ENCODE measurements at places on chromosomes 5 and 9.
A peak's percentile ranks its signal among the peaks of the same experiment; 100 is the strongest.

GRCh38 chr9:37381094-37381741, 41.3 kb upstream of the GRHPR start:
- no peak for DNase-seq

GRCh38 chr9:101403516-101404285, 5.0 kb downstream of the ZNF189 start:
- no peak for DNase-seq

DNA sequence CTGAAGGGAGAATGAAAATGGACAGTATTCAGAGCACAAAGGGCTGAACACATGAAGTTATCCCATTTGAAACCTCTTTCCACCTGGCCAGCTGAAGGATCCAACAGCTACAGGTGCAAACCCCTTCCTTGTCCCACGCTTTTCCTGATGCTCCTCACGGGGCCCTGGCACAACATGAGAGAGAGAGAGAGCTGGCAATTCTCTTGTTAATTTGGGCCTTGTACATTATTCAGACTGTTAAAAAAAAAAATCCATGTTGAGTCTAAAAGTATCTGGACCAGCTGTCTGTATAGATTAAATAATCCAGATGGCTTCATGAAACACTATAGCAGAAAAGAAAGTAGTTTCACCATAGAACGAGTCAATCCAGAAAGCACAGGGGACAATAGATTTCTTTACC, 74.1 kb downstream of the HMHB1 start:
- DNase-seq, result no peak

DNA sequence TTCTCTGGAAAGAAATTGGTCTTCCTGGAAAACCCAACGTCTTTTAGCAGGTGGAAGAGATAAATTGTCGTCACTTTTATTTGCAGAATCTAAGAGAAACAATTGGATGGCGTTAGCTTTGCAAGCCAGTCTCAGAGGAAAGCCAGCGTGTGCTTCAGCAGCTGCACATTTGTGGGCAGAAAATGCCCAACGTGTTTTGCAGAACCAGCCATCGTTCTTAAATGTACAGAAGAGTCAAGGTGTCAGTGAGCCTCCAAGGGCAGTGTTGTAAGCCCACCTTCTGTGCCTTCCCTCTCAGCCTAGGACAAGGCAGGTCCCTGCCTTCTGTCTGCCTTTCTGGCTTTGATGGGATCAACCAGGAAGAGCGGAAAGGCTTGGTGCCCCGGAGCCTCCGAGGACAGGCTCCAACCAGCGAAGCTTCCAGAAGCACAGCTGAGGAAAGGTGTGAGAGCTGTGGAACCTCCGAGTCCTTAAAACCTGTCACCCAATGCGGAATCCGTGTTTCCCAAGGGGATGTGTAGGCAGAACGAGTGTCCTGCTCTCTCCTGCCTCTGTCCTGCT, 116.0 kb upstream of the IRX2 start:
- DNase-seq, result no peak

DNA sequence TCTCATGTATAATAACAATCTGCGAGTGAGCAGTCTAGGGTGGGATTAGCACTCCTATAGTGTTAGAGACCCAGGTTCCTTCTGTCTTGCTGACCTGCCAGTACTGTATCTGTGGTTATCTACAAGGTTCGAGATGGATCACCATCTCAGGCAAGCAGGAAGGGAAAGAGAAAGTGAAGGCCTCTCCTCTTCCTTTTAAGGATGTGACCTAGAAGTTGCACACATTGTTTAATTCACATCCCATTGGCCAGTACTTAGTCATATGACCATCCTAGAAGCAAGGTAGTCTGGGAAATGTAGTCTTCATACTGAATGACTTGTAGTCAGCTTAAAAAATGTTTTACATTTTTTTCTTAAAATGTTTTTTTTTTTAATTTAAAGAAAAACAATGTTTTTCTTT, 168.6 kb downstream of the CARTPT start:
- DNase-seq, result peak; percentile 64

DNA sequence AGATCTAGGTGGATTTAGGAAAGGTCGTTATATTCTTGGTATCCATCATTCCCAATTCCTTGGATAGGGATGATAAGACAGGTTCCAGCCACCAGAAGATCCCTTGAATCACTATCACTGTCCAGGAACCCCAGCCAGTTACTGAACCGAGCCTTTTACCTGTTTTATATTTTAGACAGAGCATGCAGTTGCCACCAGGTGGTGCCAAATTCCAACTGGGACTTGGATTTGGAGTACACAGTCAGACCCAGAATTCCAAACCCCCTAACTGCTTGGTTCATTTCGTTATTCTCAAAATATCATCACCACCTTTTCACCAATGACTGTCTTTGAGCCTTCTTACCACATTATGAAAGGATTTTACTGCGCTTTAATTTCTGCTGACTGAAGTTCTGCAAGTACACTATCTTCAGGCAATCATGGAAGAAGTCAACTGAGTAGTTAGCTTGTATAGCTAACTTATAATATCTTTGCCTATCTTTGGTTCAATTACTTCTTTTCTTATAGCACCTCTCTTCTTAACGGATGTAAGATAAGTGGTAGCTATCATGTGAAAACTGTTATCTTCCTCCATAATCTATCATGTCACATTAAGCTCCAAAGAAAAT, 191.8 kb downstream of the PRR16 start:
- DNase-seq, result no peak

- DNase-seq, result no peak
Observed at GRCh38 chr5:100799166-100799565, 103.9 kb downstream of the ST8SIA4 start.

DNA sequence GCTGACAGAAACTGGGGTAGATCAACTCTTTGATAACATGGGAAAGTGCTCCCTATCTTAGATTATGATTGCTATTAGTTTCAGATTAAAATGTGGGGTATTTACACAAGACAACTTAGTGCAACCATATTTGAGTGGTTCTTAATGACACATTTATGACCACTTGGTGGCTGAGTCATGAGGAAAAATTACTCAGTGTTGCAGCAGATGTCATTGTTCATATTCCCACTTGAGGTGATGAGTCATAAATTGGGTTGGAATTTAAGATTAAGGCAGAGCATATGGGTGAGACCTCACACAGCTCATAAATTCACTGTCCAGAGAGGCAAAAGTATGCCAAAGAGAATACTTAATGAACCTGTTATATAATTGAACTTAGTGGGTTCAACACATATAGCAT, 408.3 kb downstream of the DMRT2 start:
- no peak for DNase-seq

GRCh38 chr5:50727149-50727496, 60.7 kb downstream of the PARP8 start:
- no peak for DNase-seq

GRCh38 chr5:175652741-175653663, 4.9 kb upstream of the HRH2 start:
- no peak for DNase-seq

- DNase-seq, result no peak
Observed at GRCh38 chr9:126216826-126217225, 109.8 kb upstream of the MVB12B start.

DNA sequence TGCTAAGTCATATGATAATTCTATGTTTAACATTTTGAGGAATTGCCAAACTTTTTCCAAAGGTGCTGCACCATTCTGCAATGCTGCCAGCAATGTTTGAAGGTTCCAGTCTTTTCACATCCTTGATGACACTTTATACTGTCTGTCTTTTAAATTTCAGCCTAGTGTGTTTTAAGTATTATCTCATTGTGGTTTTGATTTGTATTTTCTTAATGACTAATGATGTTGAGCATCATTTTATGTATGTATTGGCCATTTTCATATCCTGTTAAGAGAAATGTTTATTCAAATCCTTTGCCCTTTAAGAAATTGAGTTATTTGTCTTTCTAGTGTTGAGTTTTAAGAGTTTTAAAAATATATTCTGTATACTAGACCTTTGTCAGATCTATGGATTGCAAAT, 5.0 kb upstream of the TEX48 start:
- peak; percentile 40 for DNase-seq

- DNase-seq, result no peak
Observed at GRCh38 chr9:130858739-130859705, 24.0 kb downstream of the ABL1 start.

All from brain pericyte (primary cell).